Activated CD8-positive, alpha-beta T cell treated with anti-CD3 and anti-CD28 coated beads, Interleukin-2, amount 10 ng/mL, durations not matched to agents 7 days and 5 days (primary cell): ENCODE measurements at places on chromosomes 3 and 15.
A peak's percentile ranks its signal among the peaks of the same experiment; 100 is the strongest.

DNA sequence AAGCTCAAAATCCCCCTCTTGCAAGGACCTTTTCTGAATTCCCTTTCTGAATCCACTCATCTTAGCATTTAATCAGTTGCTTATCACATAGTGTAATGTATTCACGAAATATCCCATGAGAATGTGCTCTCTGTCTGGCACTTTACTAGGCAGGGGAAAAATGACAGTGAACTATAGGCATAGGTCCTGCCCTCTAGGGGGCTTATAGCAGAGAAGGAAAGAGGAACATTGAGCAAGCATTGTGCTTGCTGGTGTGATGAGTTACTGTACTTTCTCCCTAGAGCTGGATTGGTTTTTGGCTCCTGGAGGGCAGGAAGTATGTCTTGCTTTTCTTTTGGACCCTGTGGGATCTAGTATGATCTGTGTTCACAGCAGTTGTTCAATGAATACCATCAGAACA is 26.5 kb downstream of the DUOX2 start:
- H3K4me1 ChIP-seq: no peaks in the 10 kb centered on the region
- H3K27me3 ChIP-seq: peaks cover 33% of the 10 kb centered on the region
- no peak for DNase-seq

DNA sequence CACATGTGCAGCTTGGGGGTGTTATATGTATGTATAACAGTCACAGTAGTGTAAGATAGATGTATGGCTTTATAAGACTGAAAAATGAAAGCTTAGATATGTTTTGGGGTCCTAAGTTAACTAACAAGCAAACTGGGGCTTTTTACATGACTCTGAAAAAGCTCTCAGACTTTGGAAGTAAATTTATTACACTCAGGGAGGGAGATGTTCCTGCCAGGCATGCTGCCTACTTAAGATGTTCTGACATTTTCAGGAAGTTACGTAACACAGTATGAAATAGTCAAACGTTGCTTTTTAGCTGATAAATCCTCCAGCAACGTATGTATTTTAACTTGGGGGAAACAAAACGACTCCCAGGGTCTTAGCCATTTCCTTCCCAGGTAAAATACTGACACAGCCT is 1.7 kb upstream of the IFT57 start:
- peaks cover 45% of the 10 kb centered on the region for H3K4me1 ChIP-seq
- peak overlapping the region; percentile 99 for H3K4me3 ChIP-seq
- H3K27me3 ChIP-seq: no peaks in the 10 kb centered on the region
- DNase-seq: no peak
- H3K36me3 ChIP-seq: peaks cover 3% of the 10 kb centered on the region

- no peak for DNase-seq
- no peak overlapping the region for H3K4me3 ChIP-seq
- peaks cover 8% of the 10 kb centered on the region for H3K4me1 ChIP-seq
- H3K27me3 ChIP-seq: no peaks in the 10 kb centered on the region
- peaks cover 44% of the 10 kb centered on the region for H3K36me3 ChIP-seq
Observed at GRCh38 chr15:100565591-100565990, 36.4 kb downstream of the LINS1 start.

GRCh38 chr15:76200083-76200465 is 111.2 kb downstream of the ETFA start:
- H3K27ac ChIP-seq: no peak overlapping the region
- H3K36me3 ChIP-seq: no peaks in the 10 kb centered on the region

GRCh38 chr3:197025736-197026480 is 3.7 kb downstream of the MELTF start:
- no peak overlapping the region for H3K4me3 ChIP-seq
- peaks cover 2% of the 10 kb centered on the region for H3K27me3 ChIP-seq

GRCh38 chr3:140225996-140226395 is 291.0 kb downstream of the CLSTN2 start:
- H3K27ac ChIP-seq: no peak overlapping the region
- H3K4me3 ChIP-seq: no peak overlapping the region
- no peak for DNase-seq
- H3K27me3 ChIP-seq: peaks cover 3% of the 10 kb centered on the region

- H3K4me3 ChIP-seq: peak overlapping the region; percentile 80
- no peaks in the 10 kb centered on the region for H3K36me3 ChIP-seq
- peak overlapping the region; percentile 52 for H3K27ac ChIP-seq
- H3K4me1 ChIP-seq: peaks cover 24% of the 10 kb centered on the region
- peaks cover 5% of the 10 kb centered on the region for H3K27me3 ChIP-seq
Observed at GRCh38 chr3:50364573-50365079, 5.3 kb upstream of the TMEM115 start.

GRCh38 chr3:150114873-150115540 is 144.3 kb upstream of the PFN2 start:
- H3K4me3 ChIP-seq: no peak overlapping the region
- H3K36me3 ChIP-seq: no peaks in the 10 kb centered on the region
- H3K4me1 ChIP-seq: no peaks in the 10 kb centered on the region
- no peak for DNase-seq

DNA sequence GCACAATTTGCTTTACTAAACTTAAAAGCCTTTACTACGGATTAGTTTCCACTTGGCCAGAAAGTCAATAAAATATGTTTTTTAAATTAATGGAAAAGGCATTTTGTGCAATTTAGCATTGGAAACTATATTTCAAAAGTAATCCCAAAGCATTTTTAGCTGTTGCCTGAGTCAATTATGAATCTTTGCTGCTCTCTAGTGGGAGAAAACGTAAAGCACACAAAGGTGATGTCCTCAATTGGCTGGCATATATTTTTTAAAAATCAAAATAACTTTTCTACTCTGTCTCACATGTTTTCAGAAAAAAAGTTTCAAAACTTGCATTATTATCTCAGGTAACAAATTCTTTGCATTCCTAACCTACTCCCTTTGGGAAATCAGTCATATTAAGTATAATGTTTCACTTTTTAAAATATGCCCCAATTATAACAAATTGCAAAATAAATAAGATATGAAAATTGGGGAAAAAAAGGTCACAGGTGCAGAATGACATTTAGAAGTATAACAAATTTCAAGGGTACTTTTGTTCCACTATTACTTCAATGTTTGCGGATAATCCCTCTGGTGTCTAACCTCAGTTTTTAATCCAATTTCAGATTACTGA is 47.2 kb upstream of the TEX55 start:
- H3K27ac ChIP-seq: no peak overlapping the region
- peak; percentile 32 for DNase-seq
- H3K4me3 ChIP-seq: no peak overlapping the region
- no peaks in the 10 kb centered on the region for H3K4me1 ChIP-seq
- peaks cover 6% of the 10 kb centered on the region for H3K27me3 ChIP-seq

GRCh38 chr3:69092030-69092516 is 7.3 kb downstream of the ARL6IP5 start:
- H3K27ac ChIP-seq: peak overlapping the region; percentile 88
- H3K36me3 ChIP-seq: peaks cover 74% of the 10 kb centered on the region
- no peaks in the 10 kb centered on the region for H3K27me3 ChIP-seq
- H3K4me1 ChIP-seq: peaks cover 84% of the 10 kb centered on the region
